ENCODE measurements at places on chromosomes 1 and 21.

- no peak for DNase-seq
Measured at GRCh38 chr1:75338616-75339483, 204.7 kb downstream of the LHX8 start.

- DNase-seq, result no peak
Measured at GRCh38 chr1:167812972-167813371, 91.2 kb downstream of the MPZL1 start.

- DNase-seq, result no peak
Measured at GRCh38 chr1:97870589-97870988, 50.2 kb downstream of the DPYD start.

GRCh38 chr1:2121101-2121691 lies 71.0 kb downstream of the PRKCZ start:
- no peak for DNase-seq

DNA sequence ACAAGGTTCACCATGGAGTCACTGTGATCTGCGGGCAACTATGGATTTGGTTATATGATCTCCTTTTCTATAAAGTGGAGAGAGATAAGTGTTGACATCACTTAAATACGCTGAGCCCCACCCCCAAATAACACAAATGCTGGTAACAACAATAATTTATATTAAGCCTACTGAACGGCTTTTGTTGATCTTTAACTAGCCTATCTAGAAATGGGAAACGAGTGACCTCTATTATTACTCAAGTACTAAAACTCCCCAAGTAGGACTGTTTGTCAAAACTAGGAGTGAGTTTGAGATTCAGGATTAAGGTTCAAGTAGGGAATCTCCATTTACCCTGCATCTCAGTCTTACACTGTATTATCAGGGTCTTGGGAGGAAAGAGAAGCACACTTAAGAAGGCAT lies 52.2 kb downstream of the MAP3K7CL start:
- DNase-seq, result no peak

DNA sequence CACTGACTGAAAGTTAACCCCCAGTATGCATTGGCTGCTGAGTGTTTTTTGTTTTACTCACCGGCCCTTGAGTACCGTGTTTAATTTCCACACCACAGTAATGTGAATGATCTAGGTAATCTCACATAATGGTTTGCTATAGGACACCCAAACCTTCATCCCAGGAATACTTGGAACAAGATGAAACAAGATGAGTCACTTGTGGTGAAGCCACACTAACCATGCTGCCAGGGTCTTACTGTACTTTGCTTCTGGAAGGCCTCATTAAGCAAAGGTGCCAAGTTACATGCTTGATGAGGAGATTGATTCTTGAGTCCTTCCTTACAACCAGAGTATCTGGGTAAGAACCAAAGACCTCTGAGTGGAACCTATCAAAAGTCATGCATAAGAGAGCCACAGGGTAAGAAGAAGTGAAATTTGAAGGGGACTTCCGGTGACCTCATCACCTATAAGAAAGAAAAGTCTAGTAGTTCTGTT lies 163.3 kb downstream of the NRIP1 start:
- peak; percentile 84 for DNase-seq

- DNase-seq, result no peak
Measured at GRCh38 chr1:2380816-2381591, 10.3 kb downstream of the MORN1 start.

GRCh38 chr1:202250982-202251381 lies 57.4 kb downstream of the LGR6 start:
- DNase-seq, result no peak

DNA sequence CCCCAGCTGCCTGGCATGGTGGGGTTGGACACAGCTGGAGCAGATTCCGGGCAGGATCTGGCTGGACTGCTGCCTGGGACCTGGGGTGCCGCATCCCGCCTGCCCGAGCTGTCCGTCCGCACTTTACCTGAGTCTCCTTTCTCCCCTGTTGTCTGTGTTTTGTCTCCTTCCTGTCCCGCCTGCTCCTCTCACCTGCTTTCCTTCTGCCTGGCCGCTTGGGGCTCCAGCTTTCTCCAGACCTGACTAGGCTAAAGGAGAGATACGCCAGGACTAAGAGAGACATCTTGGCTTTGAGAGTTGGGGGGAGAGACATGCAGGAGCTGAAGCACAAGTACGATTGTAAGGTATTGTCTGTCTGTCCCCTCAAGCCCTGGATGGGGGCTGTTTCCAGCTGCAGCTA lies 73.3 kb downstream of the ARHGEF10L start:
- no peak for DNase-seq

DNA sequence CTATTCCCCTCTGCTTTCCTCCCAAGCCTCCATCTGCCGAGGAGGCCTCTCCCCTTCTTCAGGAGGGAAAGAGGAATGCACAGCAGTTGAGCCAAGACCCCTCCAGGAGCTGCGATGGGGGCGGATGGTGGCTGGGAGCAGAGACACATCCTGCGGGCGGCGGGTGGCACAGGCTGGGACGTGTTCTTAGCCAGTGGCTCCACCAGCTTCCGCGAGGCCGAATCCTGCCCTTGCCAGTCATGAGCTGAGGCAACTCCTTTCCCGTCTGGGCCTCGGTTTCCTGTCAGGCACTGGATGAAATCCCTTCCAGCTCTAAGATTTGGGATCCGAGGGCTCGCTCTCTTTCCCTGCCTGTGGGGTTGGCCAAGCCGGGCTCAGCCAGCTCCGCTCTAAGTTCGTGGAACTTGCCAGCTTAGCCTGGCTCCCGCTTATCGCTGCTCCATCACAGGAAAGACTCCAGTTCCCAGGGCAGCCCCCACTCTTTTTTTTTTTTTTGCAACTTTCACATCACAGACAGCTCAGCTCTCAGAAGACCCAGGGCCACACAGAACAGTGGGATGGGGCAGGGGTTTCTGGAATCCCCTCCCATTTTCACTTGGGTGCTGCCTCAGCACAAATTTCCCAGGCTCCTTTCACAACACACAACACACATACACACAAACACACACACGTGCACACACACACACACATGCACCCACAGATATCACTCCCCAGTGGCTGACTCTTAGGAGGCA lies 506 bp downstream of the MYOM3 start:
- DNase-seq, result peak; percentile 45

DNA sequence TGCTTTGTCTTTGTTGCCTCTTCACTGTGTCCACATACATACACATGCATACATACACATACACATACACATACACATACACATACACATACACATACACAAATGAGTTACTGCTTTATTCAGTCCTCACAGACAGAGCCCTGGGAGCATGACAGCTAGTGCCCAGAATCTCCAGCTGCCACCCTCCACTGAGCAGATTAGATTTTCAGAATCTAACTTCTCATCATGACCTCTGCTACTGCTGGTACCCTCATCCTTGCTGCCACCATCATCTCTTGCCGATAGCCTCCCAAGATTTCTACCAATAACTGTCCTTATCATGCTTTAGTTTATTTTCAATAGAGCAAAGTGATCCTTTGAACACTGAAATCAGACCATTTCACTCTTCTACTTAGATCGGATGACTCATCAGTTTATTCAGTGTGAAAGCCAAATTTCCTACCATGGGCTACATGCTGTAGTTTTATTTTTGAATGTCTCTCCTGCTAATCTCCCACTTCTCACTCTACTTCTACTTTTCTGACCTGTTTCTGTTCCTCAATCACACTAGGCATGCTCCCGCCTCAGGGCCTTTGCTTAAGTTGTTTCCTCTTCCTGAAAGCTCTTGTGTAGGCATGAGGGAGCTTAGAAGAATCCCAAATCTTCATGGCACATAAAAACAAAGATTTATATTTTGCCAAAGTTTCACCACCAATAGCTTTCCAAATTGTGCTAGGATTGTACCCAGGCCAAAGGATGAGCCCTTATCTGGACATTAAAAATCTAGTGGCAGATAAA lies 43.0 kb downstream of the ATP6V1G3 start:
- DNase-seq, result peak; percentile 16

- no peak for DNase-seq
Measured at GRCh38 chr1:31356427-31356826, 16.4 kb downstream of the FABP3 start.

DNA sequence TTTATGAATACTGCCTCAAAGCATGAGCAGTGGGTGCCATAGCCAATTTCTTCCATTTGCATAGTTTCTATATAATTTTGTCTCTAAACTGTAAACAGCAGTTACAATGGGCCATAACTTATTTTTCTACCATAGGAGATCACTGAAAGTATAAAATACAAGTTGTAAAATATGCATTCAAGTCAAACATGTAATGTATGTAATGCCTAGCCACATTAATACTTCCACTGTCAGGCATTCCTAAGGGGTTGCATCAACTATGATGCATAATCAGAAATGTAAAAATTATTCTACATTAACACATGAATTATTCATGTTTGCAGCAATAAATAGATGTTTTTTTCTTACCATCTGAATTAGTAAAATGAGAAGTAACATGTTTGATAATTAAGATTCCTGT lies 560.3 kb upstream of the ZP4 start:
- DNase-seq, result peak; percentile 4

DNA sequence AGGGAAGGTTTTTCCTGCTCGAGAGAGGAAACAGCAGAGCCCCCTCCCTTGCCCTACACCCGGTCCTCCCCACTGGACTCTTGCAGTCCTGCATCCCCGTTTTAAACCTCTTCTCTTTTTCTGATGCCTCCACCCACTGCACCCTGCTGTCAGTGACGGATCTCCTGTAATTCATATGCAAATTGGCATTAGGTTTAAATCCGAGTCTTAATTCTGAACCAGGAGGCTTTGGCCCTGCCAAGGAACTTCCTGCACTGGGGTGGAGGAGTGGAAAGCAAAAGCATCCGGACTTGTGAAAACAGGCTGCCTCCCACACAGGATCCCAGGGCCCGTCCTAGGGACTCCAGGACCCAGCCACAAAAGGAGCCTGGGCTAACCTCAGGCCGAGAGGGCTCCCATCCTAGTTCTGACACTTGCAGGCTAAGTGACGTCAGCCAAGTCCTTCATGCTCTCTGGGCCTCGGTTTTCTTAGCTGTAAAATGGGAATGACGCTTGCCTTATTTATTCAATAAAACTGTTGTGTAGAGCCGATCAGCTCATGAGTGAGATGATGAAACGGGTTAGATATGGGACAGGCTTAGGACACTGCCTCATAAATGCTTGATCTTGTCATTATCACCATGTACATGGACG lies 613.3 kb downstream of the AJAP1 start:
- no peak for DNase-seq

DNA sequence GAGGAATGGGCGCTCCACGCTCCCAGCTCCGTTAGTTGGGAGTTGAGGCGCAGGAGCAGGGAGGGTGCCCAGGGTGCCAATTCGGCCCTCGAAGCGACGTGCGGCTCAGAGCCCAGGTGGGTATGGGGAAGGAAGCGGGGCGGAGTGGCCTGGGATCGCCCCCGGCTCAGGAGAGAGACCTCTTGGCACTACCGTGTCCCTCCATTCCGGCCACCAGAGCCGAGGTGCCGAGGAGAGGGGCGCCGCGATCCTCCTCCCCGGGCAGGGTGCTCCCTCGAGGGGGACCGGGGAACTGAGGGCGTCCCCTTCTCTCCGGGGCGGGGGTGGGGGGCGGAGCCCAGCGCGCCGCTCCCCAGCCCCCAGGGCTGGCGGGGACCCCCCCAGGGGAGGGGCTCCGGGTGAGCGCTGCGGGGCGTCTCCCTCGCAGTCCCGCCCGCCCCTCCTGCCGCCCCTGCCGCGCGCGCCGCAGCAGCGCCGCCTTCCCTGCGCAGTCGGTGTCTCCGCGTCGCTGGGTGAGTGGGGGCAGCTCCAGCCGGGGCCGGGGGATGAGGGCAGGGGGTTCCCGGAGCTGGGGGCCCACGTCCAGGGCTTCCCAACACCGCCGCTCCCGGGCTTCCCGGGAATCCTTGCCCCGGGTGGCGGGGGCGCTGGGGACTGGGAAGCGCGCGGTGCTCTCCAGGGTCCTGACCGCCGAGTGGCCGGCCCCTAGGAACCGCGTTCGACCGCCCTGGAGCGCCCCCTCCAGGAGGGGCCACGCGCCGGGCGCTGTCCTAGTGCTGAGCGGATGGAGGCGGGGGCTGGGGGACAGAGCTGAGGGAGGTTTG lies at the start of gene HPCA:
Gene HPCA, plus strand, starts transcription at position 488 of the 824 bp plus-strand sequence. CDS start 2,408 bp downstream, outside the sequence.
- DNase-seq, result peak; percentile 38

DNA sequence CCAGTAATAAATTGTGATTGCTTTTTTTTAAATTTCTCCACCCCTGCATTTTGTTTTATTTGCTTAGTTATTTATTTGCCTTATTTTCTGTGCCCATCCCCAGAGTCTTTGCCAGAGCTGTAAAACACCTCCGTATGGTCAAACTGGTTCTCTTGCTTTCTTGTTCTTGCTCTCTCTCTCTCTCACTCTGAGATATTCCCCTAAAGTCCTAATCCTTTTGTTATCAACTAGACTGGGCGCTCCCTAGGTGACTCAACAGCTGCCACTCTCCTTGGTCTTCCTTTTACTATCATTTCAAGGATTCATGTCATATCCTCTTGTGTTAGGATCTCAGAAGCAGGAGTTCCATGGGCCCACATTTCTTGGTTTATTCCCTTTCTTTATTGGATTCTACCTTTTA lies 160.0 kb downstream of the PRDM2 start:
- no peak for DNase-seq

GRCh38 chr1:217494767-217495166 lies 136.1 kb downstream of the GPATCH2 start:
- DNase-seq, result no peak

DNA sequence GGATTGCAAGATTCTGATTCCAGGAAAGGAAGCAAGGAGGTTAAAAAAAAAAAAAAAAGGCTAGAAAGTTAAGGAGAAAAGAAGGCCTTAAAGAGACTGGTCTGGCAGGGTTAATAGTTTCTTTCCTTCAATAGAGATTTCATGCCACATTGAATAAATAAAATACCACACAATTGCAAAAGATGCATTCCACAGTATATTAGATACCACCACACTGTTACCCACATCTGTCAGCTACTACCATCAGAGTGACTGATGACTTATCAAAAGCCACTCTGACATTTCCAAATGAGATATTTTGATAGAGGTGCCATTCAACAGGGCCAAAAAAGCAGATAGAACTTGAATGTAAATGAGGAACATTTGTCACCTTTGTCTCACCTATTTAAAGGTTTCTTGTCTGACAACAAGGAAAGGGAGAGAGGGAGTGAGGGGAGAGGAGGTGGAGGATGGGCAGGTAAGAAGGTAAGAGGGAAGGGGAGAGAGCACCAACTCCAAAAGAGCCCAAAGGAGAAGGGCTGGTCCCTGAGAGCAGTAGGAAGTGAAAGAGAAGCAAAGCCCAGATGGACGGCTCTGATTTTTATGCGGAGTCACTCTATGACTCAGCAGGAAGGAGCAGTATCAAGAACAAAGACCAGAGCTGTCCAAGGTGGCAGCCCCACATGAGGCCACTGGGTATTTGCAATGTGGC lies 38.3 kb downstream of the LRRN2 start:
- peak; percentile 83 for DNase-seq

GRCh38 chr1:4319496-4319895 lies 334.9 kb upstream of the AJAP1 start:
- no peak for DNase-seq

GRCh38 chr1:211520641-211521040 lies 28.7 kb upstream of the RD3 start:
- DNase-seq, result peak; percentile 35

GRCh38 chr1:117563492-117563875 lies 42.4 kb upstream of the TENT5C start:
- no peak for DNase-seq

GRCh38 chr21:31448496-31448895 lies 104.4 kb upstream of the TIAM1 start:
- no peak for DNase-seq

Measured in amniotic epithelial cell (primary cell).